Activated CD8-positive, alpha-beta T cell treated with anti-CD3 and anti-CD28 coated beads for 36 hours (primary cell): ENCODE measurements at places on chromosomes 12 and 14. TPM values are rescaled to one million over a fixed set of nuclear protein-coding genes. Genes with fewer than 3 reads are reported as not detected.

- no peak overlapping the region for H3K27ac ChIP-seq
- H3K36me3 ChIP-seq = no peaks in the 10 kb centered on the region
- no peak overlapping the region for H3K4me3 ChIP-seq
- no peaks in the 10 kb centered on the region for H3K4me1 ChIP-seq
Observed at GRCh38 chr14:57052705-57053302, 215.9 kb downstream of the EXOC5 start.

GRCh38 chr12:39343665-39344064 is 99.3 kb downstream of the KIF21A start:
- H3K36me3 ChIP-seq = peaks cover 9% of the 10 kb centered on the region
- no peak overlapping the region for H3K4me3 ChIP-seq
- no peaks in the 10 kb centered on the region for H3K27me3 ChIP-seq
- DNase-seq = no peak

Gene TMEM106C
- 148 TPM for total RNA-seq

- no peak overlapping the region for H3K4me3 ChIP-seq
- H3K4me1 ChIP-seq = no peaks in the 10 kb centered on the region
- H3K27ac ChIP-seq = no peak overlapping the region
- no peak for DNase-seq
- H3K36me3 ChIP-seq = no peaks in the 10 kb centered on the region
- peaks cover 2% of the 10 kb centered on the region for H3K27me3 ChIP-seq
Observed at GRCh38 chr12:21906919-21907493, 34.2 kb downstream of the ABCC9 start.

DNA sequence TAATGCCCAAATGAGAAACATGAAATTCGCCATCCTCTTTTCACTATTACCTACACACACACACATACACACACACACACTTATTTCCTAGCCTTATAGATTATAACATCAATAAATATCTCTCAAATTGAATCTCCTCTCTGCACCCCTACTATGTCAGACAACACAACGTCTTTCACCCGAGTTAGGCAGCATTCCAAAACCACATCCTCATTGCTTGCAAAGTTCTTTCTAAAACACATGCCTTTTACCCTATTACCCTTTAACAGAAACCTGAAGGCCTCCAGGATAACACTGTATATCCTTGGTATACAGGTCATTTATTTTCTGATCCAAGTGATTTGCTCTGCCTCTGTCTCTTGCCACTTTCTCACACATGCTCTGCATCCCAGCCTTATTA is 56.3 kb downstream of the KCNH5 start:
- H3K4me3 ChIP-seq = no peak overlapping the region
- no peaks in the 10 kb centered on the region for H3K36me3 ChIP-seq

DNA sequence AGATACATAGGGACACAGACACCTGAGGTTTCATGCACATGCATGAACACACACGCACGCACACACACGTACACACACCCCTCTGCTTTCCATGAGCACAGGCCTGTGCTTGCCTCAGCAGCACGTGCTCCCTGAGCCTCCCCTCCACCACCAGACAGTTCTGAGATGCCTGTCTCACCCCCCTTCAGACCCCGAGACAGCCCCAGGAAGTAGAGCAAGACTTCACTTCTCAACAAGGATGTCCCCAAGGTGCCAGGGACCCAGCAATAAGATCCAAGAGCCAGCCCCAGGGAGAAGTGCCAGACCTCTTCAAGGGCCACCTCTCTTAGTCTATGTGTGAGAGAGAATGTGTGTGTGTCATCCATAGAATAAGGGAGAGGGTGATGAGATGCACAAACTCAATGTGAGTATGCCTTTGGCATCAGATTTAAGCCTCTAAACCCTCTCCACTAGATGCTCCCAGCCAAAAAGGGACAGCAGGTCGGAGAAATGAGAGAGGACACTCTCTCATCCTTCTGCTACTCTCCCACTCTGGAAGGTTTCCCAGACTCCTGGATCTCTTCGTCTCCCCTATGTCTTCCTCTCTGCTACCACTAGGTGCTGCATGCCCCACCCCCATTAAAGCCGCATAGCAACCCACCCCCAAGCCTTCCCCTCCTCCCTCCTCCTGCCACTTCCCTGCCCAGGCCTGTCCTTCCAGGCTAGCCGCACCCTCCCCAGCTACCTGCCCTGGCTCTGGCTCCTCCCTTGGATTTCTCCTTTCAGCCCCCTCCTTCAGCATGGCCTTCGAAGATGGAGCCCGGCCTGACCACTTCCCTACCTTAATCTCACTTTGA is 7.7 kb downstream of the RARG start:
- peak; percentile 58 for DNase-seq
- H3K4me3 ChIP-seq = peak overlapping the region; percentile 78
- peak overlapping the region; percentile 83 for H3K27ac ChIP-seq
- H3K36me3 ChIP-seq = peaks cover 2% of the 10 kb centered on the region
- no peaks in the 10 kb centered on the region for H3K27me3 ChIP-seq

DNA sequence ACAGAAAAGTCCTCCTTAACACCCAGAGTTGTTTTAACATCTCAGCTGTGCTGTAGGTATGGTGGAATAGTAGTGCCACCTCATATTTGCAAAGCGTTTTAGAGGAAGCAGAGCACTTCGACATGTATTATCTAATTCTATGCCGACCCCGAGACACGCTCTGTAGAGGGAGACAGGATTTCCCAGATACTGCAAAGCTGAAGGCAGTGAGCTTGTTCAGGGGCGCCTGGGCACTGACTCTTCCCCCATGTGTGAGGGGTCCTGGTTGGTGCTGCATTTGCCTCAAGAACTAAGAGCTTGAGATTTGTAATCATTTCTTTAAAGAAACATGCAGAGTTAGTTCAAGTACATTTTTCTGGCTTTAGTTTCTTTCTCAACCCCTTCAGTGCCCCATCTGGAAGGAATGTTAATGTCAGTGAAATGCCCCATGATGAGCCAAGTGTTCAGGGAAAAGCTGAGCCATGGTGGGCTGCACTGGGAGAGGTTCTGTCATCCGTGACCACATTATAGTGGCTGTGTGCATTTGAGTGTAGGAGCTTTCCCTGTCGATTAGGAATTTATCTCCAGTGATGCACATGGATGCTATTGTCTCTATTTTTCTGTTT is 66.3 kb downstream of the MBIP start:
- H3K27me3 ChIP-seq = peaks cover 4% of the 10 kb centered on the region
- no peaks in the 10 kb centered on the region for H3K4me1 ChIP-seq
- no peak overlapping the region for H3K27ac ChIP-seq
- no peaks in the 10 kb centered on the region for H3K36me3 ChIP-seq
- DNase-seq = no peak

Gene CCDC198
- total RNA-seq = not detected

DNA sequence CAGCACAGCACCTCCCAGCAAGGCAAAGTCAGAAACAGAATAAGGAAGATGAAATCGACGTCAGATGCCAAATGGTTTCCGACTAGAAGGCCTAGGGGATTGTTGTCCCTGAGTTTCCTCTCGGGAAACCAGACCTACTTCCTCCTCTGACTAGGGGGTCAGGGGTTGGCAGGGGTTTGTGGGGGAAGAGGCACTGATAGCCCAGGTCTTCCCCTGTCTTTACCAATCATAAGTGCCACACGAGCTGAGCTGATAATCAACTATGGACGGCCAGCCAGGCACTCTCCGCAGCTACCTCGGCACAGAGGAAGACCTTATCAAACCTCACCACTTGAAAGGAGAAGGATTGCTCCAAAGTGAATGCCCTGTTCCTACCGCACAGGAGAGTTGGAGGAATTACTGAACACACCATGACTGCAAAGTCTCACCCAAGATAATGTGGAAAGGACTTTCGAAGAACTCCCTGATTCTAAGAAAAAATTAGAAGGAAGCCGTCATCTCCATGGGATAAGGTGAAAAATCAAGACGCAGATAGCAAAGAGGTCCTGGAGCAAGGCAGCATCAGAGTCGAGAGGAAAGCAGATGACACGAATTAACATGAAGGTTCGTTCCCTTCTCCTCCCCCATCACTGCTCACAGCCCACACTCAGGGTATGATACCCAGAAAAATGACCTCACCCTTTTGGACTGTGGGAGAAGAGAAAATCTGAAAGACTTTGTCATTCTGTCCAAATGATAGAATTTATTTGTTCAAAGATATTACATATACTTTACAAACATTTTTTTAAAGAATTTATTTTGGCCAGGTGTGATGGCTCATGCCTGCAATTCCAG is 77.7 kb upstream of the MED13L start:
- DNase-seq = no peak
- H3K27me3 ChIP-seq = peaks cover 2% of the 10 kb centered on the region
- no peak overlapping the region for H3K27ac ChIP-seq
- no peaks in the 10 kb centered on the region for H3K36me3 ChIP-seq
- H3K4me1 ChIP-seq = peaks cover 15% of the 10 kb centered on the region

Gene SMCO2
- 0.32 TPM for total RNA-seq

DNA sequence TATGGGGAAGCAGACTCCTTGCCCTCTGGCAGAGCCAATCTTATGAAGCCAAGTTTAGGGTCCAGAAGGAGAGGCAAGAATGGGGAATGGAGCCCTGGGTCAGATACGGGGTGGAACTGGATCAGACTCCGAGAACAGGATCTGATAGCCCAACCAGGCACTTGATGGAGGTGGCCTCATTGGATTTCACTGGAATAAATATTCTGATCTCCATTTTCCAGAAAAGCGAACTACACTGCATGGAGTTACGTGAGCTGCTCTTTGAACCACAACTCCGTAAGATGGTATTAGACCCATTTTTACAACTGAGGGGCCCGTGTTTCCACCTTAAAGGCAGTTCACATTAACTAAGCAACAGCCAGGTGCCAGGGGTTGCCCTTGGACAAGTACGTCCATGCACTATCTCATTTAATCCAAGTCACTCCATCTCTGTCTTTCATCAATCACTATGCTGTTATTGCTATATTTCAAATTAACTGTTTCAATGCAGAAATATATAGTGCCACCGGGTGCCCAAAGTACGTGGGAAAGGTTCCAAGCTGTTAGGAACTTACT is 155.2 kb downstream of the BCL11B start:
- H3K4me1 ChIP-seq = peaks cover 5% of the 10 kb centered on the region
- no peak for DNase-seq
- no peak overlapping the region for H3K4me3 ChIP-seq
- peaks cover 4% of the 10 kb centered on the region for H3K36me3 ChIP-seq
- H3K27me3 ChIP-seq = peaks cover 1% of the 10 kb centered on the region

Gene DBX2
- total RNA-seq = not detected

Gene IAPP
- total RNA-seq = not detected

GRCh38 chr14:24075485-24076301 is 4.3 kb downstream of the CPNE6 start:
- H3K4me1 ChIP-seq = peaks cover 18% of the 10 kb centered on the region
- H3K36me3 ChIP-seq = no peaks in the 10 kb centered on the region
- no peak overlapping the region for H3K4me3 ChIP-seq
- DNase-seq = no peak

Gene MAP3K9
- 8.0 TPM for total RNA-seq

Gene GPRC5A
- not detected for total RNA-seq

Gene POTEM
- not detected for total RNA-seq

Gene RHOJ
- total RNA-seq = not detected

- H3K4me1 ChIP-seq = no peaks in the 10 kb centered on the region
- DNase-seq = no peak
- H3K36me3 ChIP-seq = no peaks in the 10 kb centered on the region
- H3K27me3 ChIP-seq = no peaks in the 10 kb centered on the region
Observed at GRCh38 chr14:28141662-28142061, 624.9 kb upstream of the FOXG1 start.

- H3K4me3 ChIP-seq = no peak overlapping the region
- DNase-seq = no peak
- H3K4me1 ChIP-seq = no peaks in the 10 kb centered on the region
- H3K36me3 ChIP-seq = no peaks in the 10 kb centered on the region
- no peaks in the 10 kb centered on the region for H3K27me3 ChIP-seq
Observed at GRCh38 chr12:83102499-83102898, 415.8 kb downstream of the TMTC2 start.

Gene DNAJC22
- 0.14 TPM for total RNA-seq
